Activated CD8-positive, alpha-beta T cell treated with anti-CD3 and anti-CD28 coated beads for 36 hours (primary cell): ENCODE measurements at places on chromosomes 7 and 10. TPM values are rescaled to one million over a fixed set of nuclear protein-coding genes. Genes with fewer than 3 reads are reported as not detected.

STK31 gene
- total RNA-seq: 0.20 TPM

TPST1 gene
- 2.4 TPM for total RNA-seq

MEOX2 gene
- not detected for total RNA-seq

UCN3 gene
- total RNA-seq: not detected

RBP3 gene
- not detected for total RNA-seq

DNA sequence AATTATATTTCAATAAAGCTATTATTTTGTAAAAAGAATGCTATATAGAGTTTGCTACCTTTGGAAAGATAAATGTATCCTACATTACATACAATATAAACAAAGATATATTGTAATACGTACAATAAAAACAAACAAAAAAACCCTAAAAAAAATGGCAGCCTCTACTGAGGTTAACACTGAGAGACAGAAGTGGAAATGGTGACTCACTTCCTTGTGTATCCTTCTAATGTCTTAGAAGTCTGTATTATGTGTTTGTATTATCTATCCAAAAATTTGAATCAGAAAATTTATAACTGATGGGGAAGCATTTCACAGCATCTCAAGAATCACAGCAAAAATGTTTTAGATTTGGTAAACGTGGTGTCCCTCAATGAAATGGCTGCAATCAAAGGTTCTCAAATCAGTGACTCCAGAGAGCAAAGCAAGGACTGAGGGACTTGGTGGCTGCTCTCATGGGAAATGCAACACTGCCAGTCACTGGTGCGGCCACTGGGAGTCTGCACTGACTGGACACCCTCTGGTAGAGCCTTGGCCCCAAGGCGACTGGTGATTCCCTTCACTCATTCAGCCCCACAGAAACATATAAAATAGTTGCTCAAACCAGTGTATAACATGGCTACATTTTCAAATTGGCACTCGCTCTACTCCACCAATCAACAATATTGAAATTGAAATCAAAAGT is 53.8 kb downstream of the PANK1 start:
- H3K4me3 ChIP-seq: no peak overlapping the region
- H3K4me1 ChIP-seq: no peaks in the 10 kb centered on the region
- no peak for DNase-seq
- H3K27ac ChIP-seq: no peak overlapping the region
- H3K36me3 ChIP-seq: no peaks in the 10 kb centered on the region

DNA sequence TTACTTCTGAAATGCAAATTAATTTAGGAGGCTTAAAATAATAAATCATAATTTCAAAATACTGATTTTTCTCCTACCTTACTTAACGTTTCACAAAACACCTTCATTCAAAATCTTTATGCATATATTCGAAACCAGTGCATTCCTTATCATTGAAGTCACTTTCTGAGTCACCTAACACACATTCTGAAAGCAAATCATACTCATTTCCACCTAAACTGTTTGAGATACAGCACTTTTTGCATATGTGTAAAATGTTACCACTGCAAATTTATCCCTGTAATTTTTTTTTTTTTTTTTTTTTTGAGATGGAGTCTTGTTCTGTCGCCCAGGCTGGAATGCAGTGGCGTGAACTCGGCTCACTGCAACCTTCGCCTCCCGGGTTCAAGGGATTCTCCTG is 15.7 kb downstream of the PPP3CB start:
- peaks cover 18% of the 10 kb centered on the region for H3K36me3 ChIP-seq
- no peaks in the 10 kb centered on the region for H3K27me3 ChIP-seq
- no peak overlapping the region for H3K27ac ChIP-seq

GRCh38 chr10:4704034-4704545 is 121.9 kb upstream of the AKR1E2 start:
- no peaks in the 10 kb centered on the region for H3K36me3 ChIP-seq
- no peak overlapping the region for H3K4me3 ChIP-seq
- no peak for DNase-seq
- no peaks in the 10 kb centered on the region for H3K4me1 ChIP-seq

DNA sequence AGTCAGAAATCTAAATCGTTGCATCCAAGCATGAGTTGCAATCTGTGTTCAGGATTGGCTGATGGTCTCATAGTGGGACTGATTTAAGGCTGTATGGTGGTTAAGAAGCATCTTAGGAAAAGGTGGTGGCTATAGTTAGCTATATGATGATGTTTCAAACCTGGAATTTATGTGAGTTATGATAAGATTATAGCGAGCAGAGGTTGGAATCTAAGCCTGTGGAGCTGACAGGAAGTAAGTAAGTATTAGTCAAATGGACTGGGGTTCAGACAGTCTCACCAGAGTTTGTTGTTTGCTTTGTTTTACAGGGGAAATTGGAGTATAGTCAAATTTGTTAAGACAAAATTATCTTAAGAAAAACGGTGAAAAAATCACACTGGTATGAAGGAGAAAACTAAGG is 56.7 kb downstream of the ANKRD7 start:
- peaks cover 47% of the 10 kb centered on the region for H3K27me3 ChIP-seq
- no peaks in the 10 kb centered on the region for H3K36me3 ChIP-seq
- no peak overlapping the region for H3K4me3 ChIP-seq

DNA sequence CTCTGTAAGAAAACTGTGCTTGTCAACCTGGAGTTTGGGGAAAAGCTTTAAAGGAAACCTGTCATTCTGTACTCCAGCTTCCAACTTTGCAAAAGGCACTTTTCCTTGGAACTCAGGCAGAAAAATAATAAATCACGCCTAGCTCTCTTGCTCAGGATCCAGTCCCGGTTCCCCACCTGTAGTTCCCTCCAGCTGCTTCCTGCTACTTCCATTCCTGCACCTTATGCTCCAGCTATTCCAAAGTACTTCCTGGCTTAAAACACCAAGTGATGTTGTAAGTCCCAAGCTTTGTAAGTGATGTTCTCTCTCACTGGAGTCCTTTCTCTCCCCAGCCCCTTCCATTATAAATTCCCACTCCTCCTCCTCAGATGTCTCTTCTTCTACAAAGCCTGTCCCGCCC is 98.6 kb downstream of the GRM8 start:
- no peaks in the 10 kb centered on the region for H3K36me3 ChIP-seq
- H3K4me3 ChIP-seq: no peak overlapping the region
- DNase-seq: no peak
- H3K27me3 ChIP-seq: peaks cover 13% of the 10 kb centered on the region
- H3K27ac ChIP-seq: no peak overlapping the region
- H3K4me1 ChIP-seq: no peaks in the 10 kb centered on the region

DNA sequence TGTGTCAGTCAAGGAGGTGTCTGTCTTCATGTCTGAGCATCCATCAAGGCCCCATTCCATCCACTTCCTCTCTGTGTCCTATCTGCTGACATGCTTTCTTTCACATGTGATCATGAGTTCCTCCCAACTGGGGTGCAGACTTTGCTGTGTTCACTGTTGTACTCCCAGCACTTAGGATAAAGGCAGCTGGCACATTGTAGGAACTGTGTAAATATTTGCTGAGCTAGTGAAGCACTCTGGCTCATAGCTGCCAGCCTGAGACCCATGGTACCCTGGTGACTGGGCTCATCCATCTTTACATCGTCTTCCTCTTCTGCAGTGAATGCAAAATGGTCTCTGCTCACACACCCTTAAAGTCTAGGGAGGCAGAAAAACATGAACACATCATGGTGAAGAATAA is 242.2 kb upstream of the IGFBP3 start:
- no peak overlapping the region for H3K27ac ChIP-seq
- no peaks in the 10 kb centered on the region for H3K27me3 ChIP-seq
- H3K4me3 ChIP-seq: no peak overlapping the region
- H3K4me1 ChIP-seq: no peaks in the 10 kb centered on the region

- no peaks in the 10 kb centered on the region for H3K4me1 ChIP-seq
- H3K27ac ChIP-seq: no peak overlapping the region
- no peak overlapping the region for H3K4me3 ChIP-seq
- H3K27me3 ChIP-seq: peaks cover 1% of the 10 kb centered on the region
These were observed 231.8 kb downstream of the BMPER start for GRCh38 chr7:34137176-34137575.

DNA sequence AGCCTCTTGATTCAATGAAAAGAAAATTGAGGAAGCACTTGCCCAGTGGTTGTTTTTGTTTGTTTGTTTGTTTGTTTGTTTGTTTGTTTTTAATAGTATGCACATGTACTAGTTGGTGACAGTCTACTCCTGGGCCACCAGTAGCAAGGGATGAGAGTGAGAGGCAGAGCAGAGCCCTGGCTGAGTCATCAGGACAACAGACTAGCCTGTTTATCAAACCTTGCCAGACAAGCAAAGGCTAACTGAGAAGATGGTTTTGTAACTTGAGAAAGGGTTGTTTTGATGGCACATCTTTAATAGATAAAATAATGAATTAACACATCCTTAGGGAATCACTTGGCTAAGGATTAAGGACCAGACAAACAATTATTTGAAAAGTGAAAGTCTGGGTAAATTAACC is 78.1 kb downstream of the INHBA start:
- H3K36me3 ChIP-seq: no peaks in the 10 kb centered on the region
- no peaks in the 10 kb centered on the region for H3K4me1 ChIP-seq
- DNase-seq: no peak
- no peak overlapping the region for H3K27ac ChIP-seq

DNA sequence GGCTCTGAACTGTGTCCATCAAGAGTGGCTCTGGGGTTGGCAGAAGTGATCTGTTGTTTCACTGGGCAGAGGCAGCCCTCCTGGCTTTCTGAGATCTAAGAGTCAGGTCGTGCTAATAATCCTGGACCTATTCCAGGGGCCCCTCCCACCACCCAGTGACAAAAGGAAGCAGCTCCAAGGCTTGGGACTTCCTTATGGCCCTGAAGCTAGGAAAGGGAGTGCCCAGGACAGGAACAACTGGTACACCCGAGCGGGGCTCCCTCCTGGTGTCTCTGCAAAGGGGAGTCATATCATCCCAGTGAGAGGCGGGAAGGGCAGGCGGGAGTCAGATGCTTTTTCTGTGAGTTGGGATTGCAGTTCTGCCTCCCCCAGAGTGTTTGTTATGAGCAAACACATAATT is 32.3 kb downstream of the RPS24 start:
- no peaks in the 10 kb centered on the region for H3K27me3 ChIP-seq
- DNase-seq: no peak
- H3K4me1 ChIP-seq: peaks cover 25% of the 10 kb centered on the region

GRCh38 chr10:112819231-112819630 is 130.8 kb upstream of the TCF7L2 start:
- H3K4me3 ChIP-seq: no peak overlapping the region
- peaks cover 19% of the 10 kb centered on the region for H3K36me3 ChIP-seq
- no peak overlapping the region for H3K27ac ChIP-seq
- peaks cover 2% of the 10 kb centered on the region for H3K4me1 ChIP-seq
- H3K27me3 ChIP-seq: no peaks in the 10 kb centered on the region

- no peaks in the 10 kb centered on the region for H3K27me3 ChIP-seq
- H3K36me3 ChIP-seq: peaks cover 8% of the 10 kb centered on the region
- no peak overlapping the region for H3K4me3 ChIP-seq
- H3K27ac ChIP-seq: no peak overlapping the region
- H3K4me1 ChIP-seq: peaks cover 13% of the 10 kb centered on the region
- peak; percentile 5 for DNase-seq
These were observed 27.4 kb downstream of the LRRC4 start for GRCh38 chr7:128003787-128004186.

DNA sequence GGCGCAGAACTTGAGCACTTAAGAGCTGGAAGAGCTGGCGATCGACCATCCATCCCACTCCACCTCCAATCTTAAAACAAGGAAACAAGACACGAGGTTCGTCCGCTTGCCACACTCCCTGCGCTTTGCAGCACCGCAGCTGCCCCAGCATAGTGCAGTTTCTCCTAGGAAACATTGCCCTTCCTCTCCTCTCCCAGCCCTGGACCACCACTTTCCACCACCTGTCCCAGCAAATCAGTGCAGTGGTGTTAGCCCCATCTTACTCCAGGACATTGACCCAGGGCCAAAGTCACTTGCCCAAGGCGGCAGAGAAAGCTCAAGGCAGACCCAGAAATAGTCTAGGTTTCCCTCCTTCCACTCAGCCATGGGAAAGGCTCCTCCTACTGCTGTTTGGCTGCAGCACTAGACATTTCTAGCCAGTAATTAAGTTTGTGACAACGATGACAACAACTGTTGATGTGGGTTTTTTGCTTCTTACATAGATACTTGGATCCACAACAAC is 1.5 kb upstream of the PARD3 start:
- H3K27me3 ChIP-seq: peaks cover 42% of the 10 kb centered on the region
- H3K4me3 ChIP-seq: peak overlapping the region; percentile 28
- no peak overlapping the region for H3K27ac ChIP-seq
- peaks cover 6% of the 10 kb centered on the region for H3K4me1 ChIP-seq

DNA sequence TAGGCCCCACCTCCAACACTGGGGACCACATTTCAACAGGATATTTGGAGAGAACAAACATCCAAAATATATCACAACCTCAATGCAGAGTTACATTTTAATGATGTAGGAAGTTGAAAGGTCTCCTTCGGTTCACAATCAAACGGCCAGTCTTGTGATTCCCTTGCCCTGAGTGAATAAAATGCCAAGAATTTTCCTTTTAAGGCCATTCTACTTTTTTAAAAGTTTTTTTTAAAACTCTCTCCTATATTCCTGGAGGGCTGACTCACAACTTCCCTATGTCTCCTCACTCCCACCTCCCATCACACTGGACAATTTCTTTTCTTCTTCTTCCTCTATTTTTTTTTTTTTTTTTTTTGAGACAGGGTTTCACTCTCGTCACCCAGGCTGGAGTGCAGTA is 693.6 kb upstream of the AUTS2 start:
- no peak for DNase-seq

DNA sequence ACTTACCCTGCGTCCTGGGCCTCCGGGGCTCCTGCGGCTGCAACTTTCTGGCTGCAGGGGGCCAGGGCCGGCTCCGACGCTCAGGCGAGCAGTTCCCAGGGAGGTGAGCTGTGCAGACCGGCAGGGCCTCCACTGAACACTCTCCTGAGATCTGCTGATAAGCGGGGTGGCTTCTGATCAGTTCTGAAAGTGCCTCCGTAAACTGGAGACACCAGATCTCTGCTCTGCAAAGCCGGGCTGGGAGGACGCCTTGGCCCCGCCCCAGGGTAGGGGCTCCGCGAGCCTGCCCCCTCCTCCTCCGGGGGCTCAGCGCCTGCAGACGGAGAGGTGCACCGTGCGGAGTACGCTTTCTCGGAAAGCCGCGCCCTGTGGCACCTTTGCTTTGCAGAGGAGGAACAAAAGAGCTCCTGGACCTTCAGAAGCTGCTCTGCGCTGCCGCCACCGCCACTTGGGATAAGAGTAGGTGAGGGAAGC is 141.3 kb upstream of the VKORC1L1 start:
- no peaks in the 10 kb centered on the region for H3K27me3 ChIP-seq
- peaks cover 3% of the 10 kb centered on the region for H3K4me1 ChIP-seq
- no peak overlapping the region for H3K4me3 ChIP-seq
- no peak overlapping the region for H3K27ac ChIP-seq

DNA sequence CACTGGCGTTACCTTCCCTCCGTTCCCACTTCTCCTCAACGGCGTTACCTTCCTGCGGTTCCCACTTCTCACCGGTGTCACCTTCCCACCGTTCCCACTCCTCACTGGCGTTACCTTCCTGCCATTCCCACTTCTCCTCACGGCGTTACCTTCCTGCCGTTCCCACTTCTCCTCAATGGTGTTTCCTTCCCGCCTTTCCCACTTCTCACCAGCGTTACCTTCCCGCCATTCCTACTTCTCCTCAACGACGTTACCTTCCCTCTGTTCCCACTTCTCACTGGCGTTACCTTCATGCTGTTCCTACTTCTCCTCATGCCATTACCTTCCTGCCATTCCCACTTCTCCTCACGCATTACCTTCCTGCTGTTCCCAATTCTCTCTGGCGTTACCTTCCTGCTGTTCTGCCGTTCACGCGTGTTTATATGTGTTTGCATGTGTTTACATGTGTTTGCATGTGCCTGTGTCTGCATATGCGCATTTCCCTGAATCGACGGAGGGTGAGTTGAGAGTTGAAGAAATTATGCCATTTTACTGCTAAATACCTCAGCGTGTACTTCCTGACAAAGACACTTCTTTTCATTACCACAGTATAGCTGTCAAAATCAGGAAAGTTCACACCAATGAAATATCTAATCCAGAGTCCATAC is 23.2 kb upstream of the CFAP46 start:
- H3K4me3 ChIP-seq: no peak overlapping the region
- H3K4me1 ChIP-seq: peaks cover 19% of the 10 kb centered on the region
- peaks cover 11% of the 10 kb centered on the region for H3K27me3 ChIP-seq
- H3K36me3 ChIP-seq: no peaks in the 10 kb centered on the region
- no peak overlapping the region for H3K27ac ChIP-seq
